Keratinocyte (primary cell): ENCODE measurements at places on chromosomes 16 and 17. TPM values are rescaled to one million over a fixed set of nuclear protein-coding genes. Genes with fewer than 3 reads are reported as not detected.

GRCh38 chr16:59719121-59719520 is 985.0 kb upstream of the GOT2 start:
- no peak for DNase-seq

GRCh38 chr16:404971-405486 is 3.3 kb downstream of the DECR2 start:
- no peak for DNase-seq

GRCh38 chr17:58617563-58617962 is 74.3 kb downstream of the TEX14 start:
- no peak for DNase-seq

Gene CETP
- not detected in 3 replicates for polyA plus RNA-seq
